NCI-H2227 treated with DMSO at 0.1 percent for 48 hours (cell line): ENCODE measurements at places on chromosomes 3 and 15.

- DNase-seq = no peak
These were observed 105.1 kb upstream of the GALNT15 start for GRCh38 chr3:16069149-16069922.

- DNase-seq = no peak
These were observed 58.7 kb upstream of the CHST2 start for GRCh38 chr3:143060906-143061305.

GRCh38 chr3:55191911-55192775, 264.3 kb upstream of the LRTM1 start:
- DNase-seq = no peak

- no peak for DNase-seq
These were observed 29.5 kb upstream of the TSEN2 start for GRCh38 chr3:12454816-12455121.

DNA sequence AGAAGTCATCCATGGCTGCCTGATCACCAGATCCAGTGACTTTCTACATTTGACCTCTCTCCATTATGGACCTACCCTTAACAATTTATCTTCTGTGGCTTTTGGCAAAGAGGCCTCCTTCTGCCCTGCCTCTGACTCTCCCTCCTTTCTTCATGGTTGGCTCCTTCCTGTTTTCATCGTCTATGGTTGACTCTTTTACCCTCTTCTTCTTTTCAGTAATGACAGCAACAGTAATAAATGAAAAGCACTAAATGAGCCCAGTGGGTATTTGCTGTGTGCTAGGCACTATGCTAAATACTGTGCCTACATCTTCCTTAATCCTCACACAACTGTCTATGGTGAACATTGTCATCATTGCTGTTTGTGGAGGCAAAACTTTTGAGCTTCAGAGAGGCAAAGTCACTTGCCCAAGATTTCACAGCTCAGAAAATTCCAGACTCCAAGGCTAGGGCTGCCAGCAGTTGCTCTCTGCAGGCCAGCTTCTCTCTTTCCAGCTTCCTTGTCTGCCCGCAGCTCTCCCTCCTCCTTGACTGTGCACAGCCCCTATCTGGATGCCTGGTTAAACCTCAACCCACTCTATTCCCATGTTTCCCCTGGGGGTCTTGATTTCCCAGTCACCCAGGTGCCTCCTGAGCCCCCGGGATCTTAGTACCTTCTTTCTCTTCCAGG, 24.6 kb downstream of the ITPR1 start:
- no peak for DNase-seq

GRCh38 chr3:66443118-66443803, 57.6 kb downstream of the LRIG1 start:
- DNase-seq = peak; percentile 32

GRCh38 chr3:27639271-27639670, 82.9 kb downstream of the EOMES start:
- DNase-seq = no peak

- DNase-seq = no peak
These were observed 48.1 kb downstream of the EPHB3 start for GRCh38 chr3:184609476-184610244.

DNA sequence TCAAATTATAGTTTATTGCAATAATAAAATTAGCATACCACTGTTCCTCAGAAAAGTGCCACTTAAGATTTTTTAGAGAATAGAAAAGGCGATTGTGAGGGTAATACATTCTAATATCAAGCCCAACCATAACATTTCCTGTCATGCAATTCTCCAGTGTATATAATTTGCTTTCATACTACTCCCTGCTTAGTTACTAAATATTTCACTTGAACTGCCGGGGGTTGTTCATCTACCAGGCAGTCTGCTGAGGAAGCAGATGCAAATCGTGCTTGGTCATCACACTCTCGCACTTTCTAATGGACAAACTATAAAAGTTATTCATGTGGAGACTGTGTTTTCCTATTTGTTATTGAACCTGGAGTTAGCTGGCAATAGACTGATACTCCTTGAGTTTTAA, 645.6 kb upstream of the CBLB start:
- no peak for DNase-seq

- no peak for DNase-seq
These were observed 45.6 kb downstream of the CCDC12 start for GRCh38 chr3:46930945-46931403.

DNA sequence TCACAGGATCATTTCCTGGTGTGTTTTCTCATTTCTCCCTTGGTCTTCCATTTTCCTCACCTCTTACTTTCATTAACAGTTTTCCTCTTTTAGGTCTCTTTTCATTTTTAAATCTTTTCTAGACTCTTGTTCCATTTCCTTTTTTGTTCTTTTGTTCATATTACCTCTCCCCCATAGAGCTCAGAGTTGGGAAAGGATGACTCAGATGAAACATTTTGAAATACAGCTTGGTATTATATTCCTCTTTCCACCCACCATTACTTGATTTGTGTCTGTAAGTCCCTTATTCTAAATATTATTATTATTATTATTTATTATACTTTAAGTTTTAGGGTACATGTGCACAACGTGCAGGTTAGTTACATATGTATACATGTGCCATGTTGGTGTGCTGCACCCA, 153.1 kb downstream of the VGLL3 start:
- no peak for DNase-seq

GRCh38 chr3:185403002-185403401, 40.1 kb downstream of the MAP3K13 start:
- DNase-seq = no peak

DNA sequence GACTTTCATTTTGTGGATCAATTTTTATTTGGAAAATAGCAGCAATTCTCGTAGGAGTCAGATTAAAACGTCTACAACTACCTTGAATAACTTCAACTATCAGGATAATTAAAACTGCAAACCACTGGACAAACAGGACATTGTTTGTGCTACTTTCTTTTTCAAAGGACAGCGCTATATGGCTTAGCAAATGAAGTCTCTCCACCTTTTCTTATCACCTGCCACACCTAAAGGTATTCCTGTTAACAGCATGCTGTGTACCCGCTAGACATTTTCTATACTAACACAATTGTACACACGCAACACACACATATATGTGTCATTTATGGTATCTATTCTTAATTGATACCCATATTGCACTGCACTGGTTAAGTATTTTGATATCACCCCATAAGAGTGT, 19.2 kb downstream of the MNS1 start:
- DNase-seq = no peak

DNA sequence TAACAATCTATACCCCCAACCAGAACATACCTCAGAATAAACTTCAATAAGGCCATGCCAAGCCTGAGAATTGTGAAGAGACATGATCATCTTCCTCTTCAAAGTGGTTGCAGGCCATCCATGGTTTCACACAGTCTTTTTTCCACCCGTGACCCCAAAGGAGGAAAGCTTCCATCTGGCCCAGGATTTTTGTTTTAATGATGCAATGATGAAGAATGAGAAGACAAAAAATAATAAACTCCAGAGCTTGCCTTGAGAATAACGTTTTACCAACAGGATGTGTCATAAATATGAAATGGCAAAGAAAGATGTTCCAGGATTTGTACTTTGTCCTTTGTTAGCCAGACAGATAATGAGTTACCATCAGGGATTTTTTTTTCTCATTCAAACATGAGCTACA, 201.9 kb downstream of the WNT5A start:
- no peak for DNase-seq

DNA sequence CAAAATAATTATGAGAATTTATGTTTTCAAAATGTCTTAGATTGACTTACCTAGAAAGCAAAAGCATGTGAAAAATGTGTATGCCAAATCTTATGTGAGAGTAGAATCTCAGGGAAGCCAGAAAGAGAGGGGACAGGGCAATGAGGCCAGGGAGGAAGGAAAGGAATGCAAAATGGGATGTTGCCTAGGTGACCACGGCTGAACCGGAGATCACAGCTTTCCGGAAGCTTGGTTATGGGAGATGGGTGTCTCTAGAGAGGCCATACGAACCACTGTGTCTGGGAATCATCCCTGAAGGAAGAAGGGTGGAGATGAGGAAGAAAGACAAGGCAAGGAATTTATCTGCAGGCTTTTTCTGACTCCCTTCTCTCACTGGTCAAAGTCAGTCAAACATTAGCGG, 76.0 kb downstream of the SUCLG2 start:
- DNase-seq = no peak

DNA sequence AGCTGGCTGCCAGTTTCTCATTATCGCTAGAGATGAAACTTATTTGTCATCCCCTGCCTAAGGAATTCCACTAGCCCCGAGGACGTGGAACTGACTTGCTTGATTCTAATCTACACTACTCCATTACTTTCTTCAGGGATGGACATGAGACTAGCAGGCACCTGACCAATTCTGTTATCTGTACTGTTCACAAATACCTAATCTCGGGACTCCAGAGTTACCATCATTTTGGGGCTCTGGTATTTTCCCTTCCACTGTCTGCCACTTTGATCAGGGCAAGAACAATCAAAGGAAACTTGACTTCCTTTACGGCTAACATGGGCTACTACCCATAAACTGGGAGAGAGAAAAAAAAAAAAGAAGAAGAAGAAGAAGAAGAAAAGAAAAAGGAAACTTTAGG, 27.8 kb downstream of the BMF start:
- DNase-seq = no peak

- no peak for DNase-seq
These were observed 12.8 kb upstream of the ROBO2 start for GRCh38 chr3:77026904-77027634.
